ENCODE measurements at places on chromosomes 7 and 10. TPM values are rescaled to one million over a fixed set of nuclear protein-coding genes. Genes with fewer than 3 reads are reported as not detected.

DNA sequence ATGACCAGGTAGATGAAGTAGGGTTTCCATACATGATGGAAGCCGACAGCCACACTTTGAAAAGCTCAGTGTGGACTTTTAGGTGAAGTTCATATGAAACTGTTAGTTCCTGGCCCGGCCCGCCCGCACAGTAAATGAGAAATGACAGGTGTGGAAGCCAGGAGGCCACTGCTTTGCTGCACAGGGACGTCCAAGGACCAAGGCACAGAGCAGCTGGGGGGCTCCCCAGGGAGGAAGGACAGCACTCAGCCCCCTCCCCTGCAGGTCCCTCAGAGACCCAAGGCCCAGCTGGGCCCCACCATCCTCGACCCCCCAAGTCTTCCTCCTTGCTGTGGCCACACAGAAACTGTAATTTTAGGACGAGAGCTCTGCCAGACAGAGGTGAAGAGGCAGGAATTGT lies 219.2 kb downstream of the PTPRN2 start:
- no peak for DNase-seq

GRCh38 chr10:113084031-113084430 lies 134.0 kb downstream of the TCF7L2 start:
- no peak for DNase-seq

- no peak for DNase-seq
These were observed 58.2 kb upstream of the BET1 start for GRCh38 chr7:94062372-94062771.

MNX1 gene
- total RNA-seq: 0.29 TPM

DNA sequence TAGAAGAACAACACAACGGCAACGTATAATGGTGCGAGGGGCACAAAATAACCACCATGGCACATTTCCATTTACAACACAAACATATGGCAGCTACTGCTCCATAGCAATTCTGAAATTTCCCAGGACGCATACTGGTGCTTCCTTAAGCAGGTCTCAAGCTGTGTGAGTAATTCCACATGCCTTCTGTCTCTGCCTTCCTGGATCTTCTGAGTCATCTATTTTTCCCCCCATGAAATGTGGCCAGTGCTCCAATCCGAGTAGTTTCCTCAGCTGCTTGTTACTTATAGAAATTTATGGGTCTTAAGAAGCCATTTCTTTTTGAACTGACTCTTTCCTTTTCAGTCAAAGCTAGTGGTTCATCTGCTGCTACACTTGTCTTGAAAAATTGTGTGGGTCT lies 256.6 kb upstream of the KLF6 start:
- no peak for DNase-seq

DNA sequence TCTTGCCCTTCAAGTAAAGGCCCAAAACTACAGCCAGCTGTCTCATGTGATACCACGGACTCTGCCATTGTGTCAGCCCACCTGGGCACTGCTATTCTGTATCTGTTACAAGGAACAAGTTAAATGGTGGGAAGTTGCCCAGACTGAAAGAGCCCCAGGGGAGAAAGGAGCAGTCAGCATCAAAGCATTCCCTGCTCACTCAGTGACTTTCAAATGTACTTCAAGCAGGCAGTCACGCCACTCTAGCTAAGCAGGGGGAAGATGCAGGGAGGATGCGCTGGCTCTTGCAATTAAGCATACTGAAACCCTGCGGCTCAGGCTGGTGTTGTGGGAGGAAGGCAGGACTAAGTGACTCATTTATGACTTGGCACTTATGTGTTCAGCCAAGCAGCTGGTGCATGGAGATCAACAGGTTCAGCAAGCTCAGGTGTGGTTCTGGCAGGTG lies 1249.6 kb downstream of the TYW1 start:
- DNase-seq: peak; percentile 86

- no peak for DNase-seq
These were observed 1.7 kb downstream of the ZFYVE27 start for GRCh38 chr10:97738616-97739015.

ALKBH4 gene
- 45.7 TPM for total RNA-seq

CALHM1 gene
- total RNA-seq: not detected

DNA sequence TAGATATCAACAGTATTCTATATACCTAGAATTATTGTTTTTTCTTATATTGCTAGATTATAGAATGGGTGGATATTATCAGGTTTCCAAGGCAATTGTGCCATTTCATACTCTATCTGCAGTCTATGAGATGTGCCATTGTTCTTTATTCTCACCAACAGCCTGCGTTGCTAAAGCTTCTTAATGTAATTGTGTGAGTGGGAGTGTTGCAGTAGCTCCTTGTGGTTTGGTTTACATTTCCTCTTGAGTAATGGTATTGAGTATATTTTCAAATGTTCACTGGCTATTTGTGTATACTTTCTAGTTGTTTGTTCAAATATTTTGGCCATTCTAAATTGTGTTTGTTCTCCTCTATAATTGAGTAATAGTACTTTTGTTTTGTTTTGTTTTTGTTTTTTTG lies 199.2 kb downstream of the TFEC start:
- no peak for DNase-seq

GRCh38 chr7:77409005-77409738 lies 7.0 kb downstream of the GSAP start:
- no peak for DNase-seq

TFEC gene
- total RNA-seq: 0.39 TPM

DNA sequence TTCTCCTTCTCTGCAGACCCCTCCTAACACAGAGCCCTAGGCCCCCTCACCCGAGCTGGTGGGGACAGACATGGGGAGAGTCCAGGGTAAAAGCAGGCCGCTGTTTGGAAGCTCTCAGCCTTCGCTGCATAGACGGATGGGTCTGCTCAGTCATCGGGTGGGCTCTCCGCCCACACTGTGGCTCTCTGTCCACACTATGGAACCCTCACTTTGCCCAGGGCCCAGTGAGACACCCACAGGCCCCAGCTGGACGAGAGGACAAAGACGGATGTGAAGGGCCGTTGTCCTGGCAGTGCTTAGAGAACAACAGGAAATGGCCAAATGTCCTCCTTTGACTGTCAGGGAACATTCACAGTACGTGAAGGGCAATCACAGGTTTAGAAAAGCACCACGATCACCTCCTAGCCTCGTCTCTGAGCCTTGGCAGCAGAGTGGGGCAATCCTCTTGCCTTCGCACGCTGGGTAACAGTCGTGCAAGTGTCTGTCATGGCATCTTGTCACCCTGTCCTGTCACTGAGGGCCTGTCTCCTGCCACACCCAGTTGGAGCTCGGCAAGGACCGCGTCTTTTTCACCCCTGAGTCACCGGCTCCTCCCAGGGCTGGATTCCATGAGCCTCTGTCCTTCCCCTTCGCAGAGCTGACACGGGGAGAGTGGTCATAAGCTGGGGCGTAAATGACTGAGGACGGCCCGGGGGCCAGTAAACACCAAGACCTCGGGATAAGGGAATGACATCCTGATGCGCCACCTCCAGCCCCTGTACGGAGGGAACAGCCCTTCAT lies 80.6 kb downstream of the PRKAG2 start:
- DNase-seq: peak; percentile 41

DNA sequence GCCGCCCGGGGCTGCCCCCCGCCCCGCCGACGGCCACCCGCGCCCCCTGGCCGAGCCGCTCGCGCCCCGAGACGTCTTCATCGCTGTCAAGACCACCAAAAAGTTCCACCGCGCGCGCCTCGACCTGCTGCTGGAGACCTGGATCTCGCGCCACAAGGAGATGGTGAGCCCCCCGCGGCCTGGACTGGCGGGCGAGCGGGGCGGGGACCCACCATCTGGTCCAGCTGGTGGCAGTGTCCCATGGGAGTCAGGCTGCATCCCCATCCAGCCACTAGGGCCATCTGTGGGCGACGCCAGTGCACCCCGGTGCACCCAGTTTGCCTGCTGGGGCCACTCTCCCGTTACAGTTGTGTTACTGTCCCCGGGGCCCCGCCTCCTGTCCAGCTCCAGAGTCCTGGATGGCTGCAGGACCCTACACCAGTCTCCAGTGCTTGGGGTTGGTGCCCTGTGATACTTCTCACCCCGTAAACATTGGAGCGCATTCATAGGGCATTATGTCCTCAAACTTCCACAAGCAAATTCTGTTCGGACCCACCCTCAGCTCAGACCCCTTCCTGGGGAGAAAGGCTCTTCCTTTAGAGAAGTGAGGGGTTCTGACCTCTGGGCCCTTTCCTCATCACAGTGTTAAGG lies 672 bp downstream of the LFNG start:
- DNase-seq: no peak

GRCh38 chr10:97607095-97607636 lies 17.6 kb downstream of the C10orf62 start:
- DNase-seq: no peak

PSD gene
- 0.06 TPM for total RNA-seq

GRCh38 chr7:43619213-43620012 lies 36.5 kb downstream of the STK17A start:
- DNase-seq: no peak
